ENCODE measurements at places on chromosomes 11 and 22.
A peak's percentile ranks its signal among the peaks of the same experiment; 100 is the strongest.

DNA sequence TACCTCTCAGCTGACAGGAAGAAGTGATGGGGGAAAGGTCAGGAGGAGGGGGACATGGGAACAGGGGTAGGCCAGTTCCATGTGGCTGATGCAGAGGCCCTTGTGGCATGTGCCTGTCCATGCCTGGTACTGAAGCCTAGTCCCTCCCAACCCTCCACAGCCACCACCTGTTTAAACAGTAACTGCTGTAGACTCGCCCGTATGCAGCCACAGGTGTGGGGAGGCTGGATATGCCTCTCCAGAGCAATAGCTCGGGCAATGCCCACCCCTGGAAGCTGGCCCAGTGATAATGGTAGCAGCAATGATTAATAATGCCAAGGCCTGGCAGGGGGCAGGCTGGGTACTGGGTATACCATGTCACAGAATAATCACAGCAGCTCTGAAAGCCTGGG, 2.3 kb downstream of the SMTN start:
- DNase-seq, result no peak

GRCh38 chr22:43449205-43449830, 37.5 kb downstream of the MPPED1 start:
- no peak for DNase-seq

GRCh38 chr22:27473533-27473932, 328.0 kb downstream of the MN1 start:
- no peak for DNase-seq

GRCh38 chr11:8533332-8533731, 60.7 kb downstream of the STK33 start:
- DNase-seq, result no peak

- DNase-seq, result no peak
These were observed 91.7 kb downstream of the BRD1 start for GRCh38 chr22:49735901-49736421.

GRCh38 chr11:34613552-34614056, 7.3 kb upstream of the EHF start:
- DNase-seq, result no peak

- DNase-seq, result no peak
These were observed 4.1 kb downstream of the C11orf21 start for GRCh38 chr11:2297623-2298030.

- DNase-seq, result no peak
These were observed 60.5 kb downstream of the LIF start for GRCh38 chr22:30186041-30186440.

DNA sequence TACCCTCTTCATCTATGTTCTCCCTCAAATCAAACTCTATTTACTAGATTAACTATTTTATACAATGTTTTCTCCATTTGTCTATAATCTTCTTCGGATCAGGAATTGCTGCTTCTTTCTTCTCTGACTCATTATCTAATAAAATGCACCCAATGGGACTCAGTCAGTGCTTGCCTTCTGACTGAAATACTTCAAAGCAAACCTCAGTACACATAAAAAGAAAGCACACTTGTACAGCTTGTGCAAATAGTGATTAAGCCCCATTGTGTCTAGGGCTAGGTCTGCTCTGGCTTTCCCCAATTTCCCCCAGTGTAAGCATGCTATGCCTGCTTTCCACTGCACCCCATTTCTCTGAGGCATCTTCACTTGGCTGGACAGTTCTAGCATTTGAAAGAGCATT, 118.6 kb upstream of the C11orf87 start:
- DNase-seq, result no peak

DNA sequence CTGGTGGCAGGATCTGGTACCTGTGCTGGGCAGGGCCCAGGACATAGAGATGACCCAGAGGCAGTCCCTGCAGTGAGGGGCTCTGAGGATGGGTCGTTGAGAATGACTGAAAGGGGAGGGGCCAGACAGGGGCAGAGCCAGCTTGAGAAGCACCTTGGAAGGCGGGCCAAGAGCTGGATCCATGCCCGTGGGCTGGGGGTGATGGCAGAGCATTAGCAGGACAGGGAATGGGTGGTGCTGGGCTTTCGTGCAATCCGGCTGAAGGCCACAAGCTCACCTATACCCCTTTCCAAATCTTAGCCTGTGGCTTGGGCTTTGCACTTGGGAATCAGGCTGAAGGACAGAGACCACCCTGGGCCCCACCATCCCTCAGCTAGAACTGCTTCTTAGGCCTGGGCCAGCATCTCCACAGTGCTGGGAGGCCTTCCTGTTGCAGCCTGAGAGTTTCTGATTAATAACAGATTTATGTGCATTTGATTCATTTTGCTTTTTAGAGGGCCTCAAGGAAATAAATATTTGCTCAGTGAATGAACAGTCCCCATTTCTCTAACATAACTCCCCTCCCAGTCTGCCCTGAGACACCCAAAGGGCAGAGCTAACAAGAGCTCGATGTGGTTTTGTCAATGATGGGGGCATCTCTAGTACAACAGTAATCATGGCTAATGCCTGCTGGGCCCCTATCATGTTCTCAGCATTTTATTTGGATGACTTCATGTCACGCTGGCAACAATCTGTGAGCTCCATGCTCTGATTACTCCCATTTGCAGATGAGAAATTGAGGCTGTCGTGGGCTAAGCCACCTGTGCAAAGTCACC, 39.3 kb downstream of the RIBC2 start:
- peak; percentile 89 for DNase-seq

DNA sequence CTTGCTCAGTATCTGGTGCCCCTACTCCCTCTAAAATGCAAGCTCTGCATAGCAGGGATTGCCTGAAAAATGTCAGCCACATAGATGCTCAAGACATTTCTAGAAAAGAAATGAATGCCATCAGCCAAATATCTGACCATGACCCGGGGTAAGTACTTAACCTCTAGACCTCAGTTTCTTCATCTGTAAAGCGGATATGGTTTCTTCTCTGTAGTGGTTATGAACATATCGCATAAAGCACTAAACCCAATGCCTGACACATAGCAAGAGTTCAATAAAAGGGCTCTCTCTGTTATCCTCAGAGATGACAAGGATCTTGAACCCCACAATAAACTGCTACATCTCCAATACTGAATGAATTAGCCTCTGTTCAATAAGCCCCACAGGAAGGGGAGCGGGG, 122.6 kb downstream of the ABTB2 start:
- no peak for DNase-seq

- DNase-seq, result peak; percentile 89
These were observed 222.6 kb upstream of the PITPNB start for GRCh38 chr22:28141614-28142013.

GRCh38 chr22:17077255-17077654, 7.5 kb upstream of the IL17RA start:
- peak; percentile 92 for DNase-seq

GRCh38 chr11:94675239-94675638, 92.9 kb upstream of the AMOTL1 start:
- no peak for DNase-seq

DNA sequence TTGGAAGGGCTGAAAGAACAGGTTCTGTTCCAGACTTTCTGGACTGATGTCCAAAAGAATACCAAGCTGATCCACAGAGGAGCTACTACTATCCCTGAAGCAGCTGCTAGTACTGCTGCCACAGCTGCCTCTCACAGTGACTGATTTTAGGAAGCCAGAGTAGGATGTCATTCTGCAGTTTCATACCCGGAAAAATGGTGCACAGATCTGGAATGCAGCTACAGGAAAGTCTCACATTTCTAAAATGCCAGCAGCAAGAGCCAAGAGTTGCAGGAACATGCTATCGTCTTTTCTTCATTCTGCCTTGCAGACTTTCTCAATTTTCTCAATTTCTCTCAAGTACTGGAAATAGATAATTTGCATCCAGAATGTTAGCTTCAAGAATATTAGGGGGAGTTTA, 19.4 kb upstream of the CCDC179 start:
- DNase-seq, result peak; percentile 50

- DNase-seq, result no peak
These were observed 30.9 kb upstream of the CSNK1E start for GRCh38 chr22:38347944-38348750.

DNA sequence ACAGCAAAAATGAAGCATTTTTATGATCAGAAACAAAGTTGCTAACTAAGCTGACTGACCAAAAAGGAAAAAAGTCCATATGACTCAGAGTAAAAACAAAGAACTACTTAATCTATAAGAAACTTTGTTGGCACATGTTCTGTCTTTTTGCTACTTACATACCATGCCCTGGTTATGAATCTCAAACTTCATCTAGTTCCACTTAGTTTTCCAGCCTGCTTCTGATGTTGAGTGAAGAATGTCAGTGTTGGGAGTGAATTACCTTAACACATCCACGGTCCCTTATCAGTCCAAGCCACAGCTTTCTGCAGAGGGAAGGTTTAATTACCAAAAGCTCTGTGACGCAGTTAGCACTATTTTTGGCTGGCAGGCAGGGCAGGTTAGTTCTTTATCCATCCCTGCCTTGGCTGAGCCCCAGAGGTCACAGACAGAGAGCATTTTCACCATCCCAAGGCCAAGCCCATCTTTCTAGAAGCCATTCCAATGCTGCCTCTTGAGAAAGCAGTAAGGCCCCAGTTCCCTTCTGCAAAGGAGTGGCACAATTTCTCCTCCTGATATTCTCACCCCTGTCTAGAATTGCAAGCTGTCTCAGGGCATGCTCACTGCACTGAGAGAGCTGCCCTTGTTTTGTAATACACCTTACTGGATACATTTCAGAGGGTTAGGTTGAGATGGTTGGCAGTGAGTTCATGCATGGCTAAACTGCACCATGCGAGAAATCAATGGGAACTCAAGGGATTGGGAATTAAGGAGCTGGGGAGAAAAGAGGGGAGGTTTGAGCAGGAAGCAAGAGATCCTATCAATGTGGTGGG, 67.1 kb downstream of the SLC1A2 start:
- DNase-seq, result peak; percentile 84

DNA sequence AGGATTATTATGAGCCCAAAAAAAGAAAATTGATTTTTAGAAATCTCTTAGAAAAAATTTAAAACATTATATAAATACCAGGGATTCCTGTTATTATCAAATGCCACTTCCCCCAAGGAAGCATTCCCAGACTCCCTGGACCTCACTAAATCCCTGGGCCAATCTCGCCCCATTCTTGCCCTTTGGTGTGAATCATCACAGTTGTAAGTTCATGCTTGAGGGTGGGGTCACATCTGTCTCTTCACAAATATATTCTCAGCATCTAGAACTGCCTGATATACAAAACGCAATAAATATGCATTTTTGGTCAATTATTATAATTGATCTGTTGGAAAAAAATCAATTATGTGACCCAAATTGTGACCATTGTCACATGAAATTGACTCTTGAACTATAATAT, 8.3 kb upstream of the OR4D6 start:
- DNase-seq, result no peak

GRCh38 chr22:32562401-32562800, 87.8 kb downstream of the FBXO7 start:
- no peak for DNase-seq

DNA sequence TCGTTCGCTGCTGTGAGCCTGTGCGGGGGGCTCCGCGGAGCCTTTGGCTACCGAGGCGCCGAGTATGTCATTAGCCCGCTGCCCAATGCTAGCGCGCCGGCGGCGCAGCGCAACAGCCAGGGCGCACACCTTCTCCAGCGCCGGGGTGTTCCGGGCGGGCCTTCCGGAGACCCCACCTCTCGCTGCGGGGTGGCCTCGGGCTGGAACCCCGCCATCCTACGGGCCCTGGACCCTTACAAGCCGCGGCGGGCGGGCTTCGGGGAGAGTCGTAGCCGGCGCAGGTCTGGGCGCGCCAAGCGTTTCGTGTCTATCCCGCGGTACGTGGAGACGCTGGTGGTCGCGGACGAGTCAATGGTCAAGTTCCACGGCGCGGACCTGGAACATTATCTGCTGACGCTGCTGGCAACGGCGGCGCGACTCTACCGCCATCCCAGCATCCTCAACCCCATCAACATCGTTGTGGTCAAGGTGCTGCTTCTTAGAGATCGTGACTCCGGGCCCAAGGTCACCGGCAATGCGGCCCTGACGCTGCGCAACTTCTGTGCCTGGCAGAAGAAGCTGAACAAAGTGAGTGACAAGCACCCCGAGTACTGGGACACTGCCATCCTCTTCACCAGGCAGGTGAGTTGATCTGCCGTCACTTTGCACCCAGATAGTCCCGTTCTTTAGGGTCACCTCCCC, 1.0 kb downstream of the ADAMTS15 start:
- no peak for DNase-seq

GRCh38 chr11:44923115-44923514, 27.6 kb downstream of the TP53I11 start:
- DNase-seq, result no peak

DNA sequence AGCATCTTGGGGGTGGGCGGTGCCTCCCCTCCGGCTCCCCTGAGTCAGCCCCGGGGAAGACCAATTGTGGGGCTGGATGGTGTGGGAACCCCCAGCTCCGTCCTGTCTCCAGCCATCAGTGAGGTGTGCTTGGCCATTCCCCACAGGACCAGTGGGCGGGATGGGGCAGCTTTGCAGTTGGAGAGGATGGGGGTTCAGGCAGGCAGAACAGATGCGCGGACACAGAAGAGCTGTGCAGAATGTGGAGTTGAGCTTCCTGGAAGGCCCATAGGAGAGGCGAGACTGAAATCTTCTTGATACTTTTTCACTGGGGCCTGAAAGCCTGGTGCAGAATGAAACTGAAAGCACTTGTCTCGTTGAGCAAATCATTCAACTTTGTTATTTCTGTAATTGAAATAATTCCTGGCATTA, 23.8 kb downstream of the PARVB start:
- DNase-seq, result no peak

DNA sequence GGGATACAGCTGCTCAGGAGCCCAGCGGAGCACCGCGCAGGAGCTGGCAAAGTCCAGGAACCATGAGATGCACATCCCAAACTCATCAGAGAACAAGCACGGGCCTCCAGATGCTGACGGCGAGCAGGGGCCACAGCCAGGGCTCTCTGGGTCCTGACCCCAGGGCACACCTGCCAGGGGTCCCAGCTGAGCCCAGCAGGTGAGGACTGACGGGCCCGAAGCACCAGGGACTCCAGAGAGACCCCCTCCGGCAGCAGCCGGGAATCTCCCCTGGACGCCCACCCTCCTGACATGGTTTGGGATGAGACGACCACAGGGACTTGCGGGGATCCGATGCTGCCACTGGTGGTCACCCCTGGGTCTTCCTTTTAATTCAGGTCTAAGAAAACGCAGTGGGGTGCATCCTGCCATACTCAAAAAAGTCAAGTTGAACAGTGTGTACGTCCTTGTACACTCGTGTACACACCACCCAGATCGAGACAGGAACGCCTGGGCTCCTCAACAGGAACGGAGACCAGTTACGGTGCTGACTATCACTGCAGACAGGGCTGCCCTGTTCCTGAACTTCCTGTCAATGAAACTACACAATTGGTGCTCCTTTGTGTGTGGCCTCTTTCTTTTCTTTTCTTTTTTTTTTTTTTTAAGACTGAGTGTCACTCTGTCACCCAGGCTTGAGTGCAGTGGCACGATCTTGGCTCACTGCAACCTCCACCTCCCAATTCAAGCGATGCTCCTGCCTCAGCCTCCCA, 21.9 kb downstream of the TTLL8 start:
- no peak for DNase-seq

- DNase-seq, result peak; percentile 3
These were observed 1.9 kb upstream of the OR6Q1 start for GRCh38 chr11:58028687-58029411.

DNA sequence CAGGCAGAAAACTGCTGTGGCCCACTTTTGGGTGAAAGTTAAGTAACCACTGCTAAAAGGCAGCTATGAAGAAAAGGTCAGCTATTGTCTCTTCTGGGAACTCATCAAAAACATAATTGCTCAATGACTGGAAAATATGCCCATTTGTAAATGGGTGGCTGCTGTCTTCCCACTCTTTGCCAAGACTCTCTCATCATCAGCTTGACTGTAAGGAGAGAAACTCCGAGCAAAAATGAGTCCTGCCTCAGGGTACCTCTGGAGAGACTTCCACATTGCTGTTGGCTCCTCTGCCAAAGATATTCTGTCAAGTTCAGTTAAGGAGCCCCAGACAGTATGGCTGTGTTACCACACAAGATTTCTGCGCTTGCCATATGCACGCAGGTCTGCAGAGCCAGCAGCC, 138.7 kb downstream of the BBOX1 start:
- DNase-seq, result no peak
